ENCODE measurements at places on chromosomes 12 and 14. TPM values are rescaled to one million over a fixed set of nuclear protein-coding genes. Genes with fewer than 3 reads are reported as not detected.

GRCh38 chr12:53579545-53579955, 46.6 kb downstream of the ATF7 start:
- DNase-seq, result no peak

DNA sequence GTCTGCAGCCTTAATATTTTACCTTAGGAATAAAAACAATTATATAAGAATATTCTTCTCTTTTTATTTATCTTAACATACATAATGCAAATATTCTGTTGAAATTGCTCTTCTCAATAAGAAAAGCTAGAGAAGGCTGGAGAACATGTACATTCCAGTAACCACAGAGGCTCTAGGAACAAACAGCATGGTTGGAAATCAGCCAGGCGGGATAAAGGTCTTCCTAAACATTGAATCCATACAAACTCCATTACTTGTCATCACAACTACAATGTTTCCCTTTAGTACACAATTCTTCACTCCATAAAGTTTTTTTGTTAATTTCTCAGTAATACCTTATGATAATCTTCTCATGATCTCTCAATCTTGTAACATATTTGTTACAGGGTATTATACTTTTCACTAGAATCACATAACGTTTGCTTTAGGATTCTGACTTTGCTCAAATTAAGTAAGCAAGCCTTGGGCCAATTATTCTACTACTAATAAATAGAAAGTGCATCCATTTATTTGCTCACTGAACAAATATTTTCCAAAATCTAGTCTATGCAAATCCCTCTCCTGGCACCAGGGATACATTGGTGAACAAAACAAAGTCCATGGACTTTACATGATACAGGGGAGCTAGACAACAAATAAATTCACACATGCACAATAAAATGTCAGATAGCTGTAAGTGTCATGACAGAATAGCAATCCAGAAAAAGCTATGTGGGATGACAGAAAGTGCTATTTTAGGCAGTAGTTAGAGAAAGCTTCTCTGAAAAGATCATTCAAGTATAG, 237.5 kb upstream of the TMTC1 start:
- no peak for DNase-seq

GRCh38 chr12:94074216-94074979, 74.0 kb upstream of the PLXNC1 start:
- no peak for DNase-seq

DNA sequence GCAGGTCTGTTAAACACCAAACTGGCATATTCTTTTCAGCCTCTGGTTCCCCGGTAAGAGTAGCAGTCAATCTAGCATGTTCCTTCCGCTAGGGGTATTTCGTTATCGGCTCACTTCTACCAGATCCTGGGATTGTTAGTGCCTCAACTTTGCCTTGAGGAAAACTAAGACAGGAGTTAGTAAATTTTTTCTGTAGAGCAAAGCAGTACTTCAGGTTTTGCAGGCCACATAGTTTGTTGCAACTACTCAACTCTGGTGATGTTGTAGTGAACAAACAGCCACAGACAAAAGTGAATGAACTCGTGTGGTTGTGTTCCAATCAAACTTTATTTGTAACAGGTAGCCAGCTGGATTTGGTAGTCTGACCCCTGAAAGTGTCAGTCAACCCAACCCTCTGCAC, 6.3 kb upstream of the CDH24 start:
- DNase-seq, result no peak

GRCh38 chr14:68638141-68638999, 154.5 kb downstream of the ZFP36L1 start:
- DNase-seq, result peak; percentile 82

- peak; percentile 63 for DNase-seq
Observed at GRCh38 chr12:132084621-132085290, 59.4 kb downstream of the DDX51 start.

DNA sequence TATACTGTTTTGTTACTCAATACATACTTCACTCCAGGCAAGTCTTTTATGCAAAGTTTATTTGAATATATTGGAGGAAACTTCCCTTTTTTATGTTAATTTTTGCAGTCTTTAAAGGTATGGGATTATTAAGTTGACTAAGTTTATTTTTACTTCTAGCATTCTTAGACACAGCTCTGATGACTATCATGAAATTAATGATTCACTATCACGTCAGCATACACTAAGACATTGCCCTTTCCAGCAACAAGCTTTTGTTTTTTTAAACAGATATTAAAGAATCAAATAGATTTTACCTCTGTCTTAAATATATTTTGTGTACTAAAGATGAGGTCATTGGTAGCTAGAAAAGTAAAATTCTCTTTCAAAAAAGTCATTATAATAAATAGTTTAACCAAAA, 52.1 kb downstream of the DERA start:
- no peak for DNase-seq

DNA sequence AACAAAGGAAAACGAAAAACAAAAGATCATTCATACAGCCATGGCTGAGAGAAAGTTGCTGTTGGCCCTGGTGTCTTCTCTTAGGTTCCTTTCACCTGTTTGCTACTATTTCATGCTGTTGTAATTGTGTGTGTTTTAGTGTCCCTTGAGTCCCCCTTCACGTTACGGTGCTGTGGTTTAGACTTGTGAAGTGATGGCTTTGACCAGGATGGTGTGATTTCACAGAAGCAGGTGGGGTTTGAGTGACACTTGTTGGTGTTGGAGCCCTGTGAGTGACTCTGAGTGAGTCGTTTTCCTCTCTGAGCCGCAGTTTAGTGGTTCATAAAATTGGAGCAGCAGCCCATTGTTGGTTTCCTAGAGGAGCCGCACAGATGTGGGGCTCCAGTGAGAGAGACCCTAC, 635.4 kb downstream of the VRK1 start:
- DNase-seq, result no peak

DNA sequence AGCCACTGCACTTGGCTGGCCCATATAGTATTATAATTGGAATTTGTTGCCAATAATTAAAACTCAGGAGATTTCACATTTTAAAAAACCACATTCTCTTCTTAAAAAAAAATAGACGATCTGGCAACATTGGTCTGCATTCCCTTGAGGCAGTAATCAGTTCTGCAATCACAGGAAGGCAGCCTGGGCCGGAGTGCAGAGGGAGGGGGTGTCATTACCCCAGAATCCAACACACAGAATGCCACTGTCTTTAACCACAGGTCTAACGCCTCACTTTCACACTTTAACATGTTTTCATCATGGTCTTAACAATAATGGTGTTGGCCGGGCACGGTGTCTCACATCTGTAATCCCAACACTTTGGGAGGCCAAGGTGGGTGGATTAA, 100.1 kb downstream of the SCARB1 start:
- DNase-seq, result no peak

DNA sequence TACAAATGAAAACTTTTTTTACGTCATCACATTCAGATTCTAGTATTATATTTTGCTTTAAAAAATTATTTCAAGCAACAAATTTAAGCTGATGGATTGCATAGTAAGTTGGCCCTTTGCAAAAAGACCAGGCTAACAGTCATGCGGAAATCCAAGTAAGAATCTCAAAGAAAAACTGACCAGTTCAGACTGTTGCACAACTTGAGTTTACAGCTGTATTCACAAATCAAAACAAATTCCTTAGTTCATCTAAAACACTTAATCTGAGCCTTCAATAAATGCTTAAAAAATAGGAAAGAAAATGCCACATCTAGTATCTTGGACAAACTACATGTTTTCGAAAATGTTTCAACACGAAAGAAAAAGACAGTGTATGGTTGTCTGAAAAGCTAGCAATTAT, 847 bp downstream of the CCDC59 start:
- DNase-seq, result no peak

DNA sequence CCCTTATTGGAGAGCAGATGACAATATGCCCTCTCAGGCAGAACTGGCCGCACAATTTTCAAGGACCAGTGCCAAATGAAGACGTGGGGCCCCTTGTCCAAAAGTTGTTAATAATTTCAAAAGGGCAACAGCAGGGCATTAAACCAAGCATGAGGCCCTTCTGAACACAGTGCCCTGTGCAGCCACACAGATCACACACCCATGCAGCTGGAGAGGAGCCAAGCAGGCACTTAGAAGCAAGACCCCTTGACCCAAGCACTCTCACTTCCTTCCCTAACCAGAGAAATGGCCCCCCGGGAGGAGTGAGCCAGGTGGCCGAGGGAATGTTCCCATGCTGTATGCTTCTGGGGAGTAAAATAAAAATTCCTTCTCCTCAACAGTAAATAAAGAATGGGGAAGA, 114.0 kb upstream of the TMPO start:
- DNase-seq, result no peak

- no peak for DNase-seq
Observed at GRCh38 chr12:25416516-25416915, 136.6 kb downstream of the LMNTD1 start.

DNA sequence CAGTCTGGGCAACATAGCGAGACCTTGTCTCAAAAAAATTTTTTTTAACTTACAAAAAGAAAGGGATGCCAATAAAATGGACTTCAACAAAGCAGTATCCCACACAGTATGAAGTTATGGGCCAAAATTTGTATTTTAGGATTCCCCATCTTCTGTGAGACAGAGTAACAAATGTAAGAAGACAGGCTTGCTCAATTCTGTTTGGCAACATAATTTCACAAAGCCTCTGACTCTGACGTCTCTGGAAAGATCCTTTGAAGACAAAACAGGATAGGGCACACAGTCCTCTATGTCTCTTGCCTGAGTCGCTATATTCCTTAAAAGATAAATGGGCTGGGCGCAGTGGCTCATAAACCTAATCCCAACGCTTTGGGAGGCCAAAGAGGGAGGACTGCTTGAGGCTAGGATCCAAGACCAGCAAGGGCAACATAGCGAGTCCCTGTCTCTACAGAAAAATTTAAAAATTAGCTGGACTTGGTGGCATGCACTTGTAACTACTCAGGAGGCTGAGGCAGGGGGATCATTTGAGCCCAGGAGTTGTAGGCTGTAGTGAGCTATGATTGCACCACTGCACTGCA, 1.1 kb upstream of the HOMEZ start:
- no peak for DNase-seq

DNA sequence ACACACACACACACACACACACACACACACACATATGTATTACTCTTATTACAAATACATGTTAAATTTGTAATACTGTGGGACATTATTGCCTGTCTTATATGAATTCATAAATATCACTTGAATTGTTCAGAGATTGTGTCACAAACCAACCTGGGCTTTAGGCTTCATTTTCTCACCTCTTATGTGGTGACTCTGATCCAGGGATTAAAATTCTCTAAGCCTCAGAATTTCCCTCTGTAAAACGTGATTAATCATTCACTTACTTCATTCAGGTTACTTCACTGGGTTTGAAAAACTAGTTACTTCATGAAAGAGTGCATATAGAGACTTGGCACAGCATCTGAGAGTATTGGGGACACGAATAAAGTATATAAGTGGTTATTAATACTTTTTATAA, 240.3 kb upstream of the PDZRN4 start:
- no peak for DNase-seq

- no peak for DNase-seq
Observed at GRCh38 chr14:99572173-99572999, 31.6 kb downstream of the CCDC85C start.

GRCh38 chr12:57524814-57525614, 2.4 kb downstream of the MBD6 start:
- no peak for DNase-seq

- DNase-seq, result no peak
Observed at GRCh38 chr12:52313461-52313860, 7.7 kb downstream of the KRT83 start.

DNA sequence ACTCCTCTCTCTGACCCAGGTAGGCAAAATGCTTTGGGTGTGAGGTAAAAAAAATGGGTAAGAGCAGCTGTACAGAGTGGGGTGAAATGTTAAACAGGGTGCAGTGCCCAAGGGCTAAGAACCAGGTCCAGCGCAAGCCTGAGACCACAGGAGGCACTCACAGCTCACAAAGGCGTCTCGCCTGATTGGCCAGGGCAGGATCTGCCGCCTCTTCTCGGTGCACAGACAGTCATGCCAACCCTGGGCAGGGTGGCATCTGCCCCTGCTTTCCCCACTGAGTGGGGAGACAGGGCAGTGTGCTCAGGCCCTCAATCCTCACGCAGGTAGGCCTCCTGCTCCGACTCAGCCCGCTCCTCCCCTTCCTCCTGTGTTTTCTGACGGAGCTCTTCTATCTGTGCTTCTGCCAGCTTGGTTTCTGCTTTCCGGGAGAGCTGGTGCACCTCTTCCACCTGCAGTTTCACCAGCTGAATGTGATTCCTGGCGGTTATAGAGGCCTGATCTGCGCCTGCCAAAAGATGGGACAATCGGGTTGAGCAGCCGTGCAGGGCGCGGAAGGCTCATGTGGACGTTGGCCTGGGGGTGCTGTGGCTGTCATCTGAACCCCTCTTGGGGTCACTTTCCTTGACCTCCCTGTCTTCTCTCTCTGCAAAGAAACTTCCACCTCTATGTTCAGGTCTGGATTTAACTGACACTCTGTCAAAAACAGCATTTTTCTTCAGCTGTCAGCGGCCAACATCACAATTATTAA, 4.7 kb downstream of the B3GNT4 start:
- DNase-seq, result no peak

DNA sequence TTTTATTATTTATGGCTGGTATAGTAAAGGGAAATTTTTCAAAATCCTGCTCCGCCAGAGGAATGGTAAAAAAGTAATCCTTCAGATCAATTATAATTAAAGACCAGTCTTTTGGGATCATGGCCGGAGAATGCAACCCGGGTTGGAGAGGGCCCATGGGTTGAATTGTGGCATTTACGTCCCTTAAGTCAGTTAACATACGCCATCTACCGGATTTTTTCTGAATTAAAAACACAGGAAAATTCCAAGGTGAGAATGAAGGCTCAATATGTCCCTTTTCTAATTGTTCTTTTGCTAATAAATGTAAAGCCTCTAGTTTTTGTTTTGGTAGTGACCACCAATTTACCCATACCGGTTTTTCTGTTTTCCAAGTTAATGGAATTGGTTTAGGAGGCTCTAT, 602.8 kb downstream of the ALG10 start:
- DNase-seq, result no peak

CLEC4C gene
- not detected for total RNA-seq

RAPGEF3 gene
- total RNA-seq, result 18.7 TPM

BIN2 gene
- 30.9 TPM for total RNA-seq

CDKN3 gene
- total RNA-seq, result not detected

NRL gene
- 4.1 TPM for total RNA-seq

LMNTD1 gene
- total RNA-seq, result not detected

PTCSC3 gene
- not detected for total RNA-seq

AICDA gene
- not detected for total RNA-seq

All from stomach (tissue), 19 donors.